Chondrocyte (in vitro differentiated cells): ENCODE measurements at places on chromosomes 4 and X.

GRCh38 chr4:164526933-164527583, 226.9 kb upstream of the SMIM31 start:
- DNase-seq: no peak

DNA sequence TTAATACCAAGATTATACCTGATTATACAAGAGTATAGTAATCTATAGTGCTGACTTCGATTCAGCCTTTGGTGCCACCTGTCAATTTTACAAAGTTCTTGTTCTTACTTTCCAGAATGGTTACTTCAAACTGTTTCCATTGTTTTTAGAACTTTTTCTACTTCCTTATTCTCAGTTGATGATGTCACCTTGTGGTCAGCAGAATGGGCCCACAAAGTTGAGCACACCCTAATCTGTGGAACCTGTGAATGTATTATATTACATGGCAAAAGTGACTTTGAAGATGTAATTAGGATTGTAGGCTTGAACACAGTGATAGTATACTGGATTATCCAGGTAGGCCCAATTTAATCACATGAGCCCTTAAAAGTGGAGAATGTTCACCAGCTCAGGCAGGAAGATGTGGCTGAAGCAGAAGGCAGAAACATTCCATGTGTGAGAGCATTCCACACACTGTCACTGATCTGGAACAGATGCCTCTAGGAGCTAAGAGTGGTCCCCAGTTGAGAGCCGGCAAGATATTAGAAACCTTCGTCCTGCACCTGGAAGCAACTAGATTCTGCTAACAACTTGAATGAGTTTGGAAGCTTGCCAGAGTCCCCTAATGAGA, 6.3 kb upstream of the SGMS2 start:
- no peak for DNase-seq

- DNase-seq: no peak
These were observed 459.7 kb downstream of the MID1IP1 start for GRCh38 chrX:39260965-39261364.

DNA sequence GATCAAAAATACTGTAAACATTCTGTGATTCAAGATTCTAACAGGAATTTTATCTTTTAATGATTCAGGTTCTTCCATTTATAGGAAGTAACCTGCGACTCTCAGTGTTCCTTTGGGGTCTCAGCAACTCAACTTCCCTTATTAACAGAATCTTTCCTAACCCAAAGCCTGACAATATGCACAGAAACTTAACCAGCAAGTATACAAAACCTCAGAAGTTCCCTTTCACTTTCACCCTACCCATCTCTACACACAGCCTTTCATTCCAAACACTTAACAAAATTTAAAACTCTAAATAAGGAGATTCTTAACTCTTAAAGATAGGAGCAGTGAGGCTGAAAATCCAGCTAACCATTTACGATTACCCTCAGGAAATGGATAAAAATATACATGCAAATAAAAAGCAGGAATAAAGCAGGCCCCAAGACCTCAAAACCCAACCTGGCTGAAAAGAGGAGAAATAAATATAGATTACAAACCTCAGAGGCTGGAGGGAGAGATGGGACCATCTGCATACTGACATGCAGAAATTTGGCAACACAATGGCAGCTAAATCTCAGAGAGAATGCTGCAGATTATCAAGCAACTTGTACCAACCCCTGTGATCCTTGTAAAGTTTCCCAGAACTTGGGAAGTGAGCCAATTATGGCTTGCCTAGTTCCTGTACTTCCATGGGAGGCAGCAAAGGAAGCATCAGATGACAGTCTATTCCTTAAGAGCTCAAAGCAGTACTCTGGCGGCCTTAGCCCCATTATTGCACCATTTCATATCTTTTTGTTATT, 101.0 kb downstream of the ATP11C start:
- no peak for DNase-seq

DNA sequence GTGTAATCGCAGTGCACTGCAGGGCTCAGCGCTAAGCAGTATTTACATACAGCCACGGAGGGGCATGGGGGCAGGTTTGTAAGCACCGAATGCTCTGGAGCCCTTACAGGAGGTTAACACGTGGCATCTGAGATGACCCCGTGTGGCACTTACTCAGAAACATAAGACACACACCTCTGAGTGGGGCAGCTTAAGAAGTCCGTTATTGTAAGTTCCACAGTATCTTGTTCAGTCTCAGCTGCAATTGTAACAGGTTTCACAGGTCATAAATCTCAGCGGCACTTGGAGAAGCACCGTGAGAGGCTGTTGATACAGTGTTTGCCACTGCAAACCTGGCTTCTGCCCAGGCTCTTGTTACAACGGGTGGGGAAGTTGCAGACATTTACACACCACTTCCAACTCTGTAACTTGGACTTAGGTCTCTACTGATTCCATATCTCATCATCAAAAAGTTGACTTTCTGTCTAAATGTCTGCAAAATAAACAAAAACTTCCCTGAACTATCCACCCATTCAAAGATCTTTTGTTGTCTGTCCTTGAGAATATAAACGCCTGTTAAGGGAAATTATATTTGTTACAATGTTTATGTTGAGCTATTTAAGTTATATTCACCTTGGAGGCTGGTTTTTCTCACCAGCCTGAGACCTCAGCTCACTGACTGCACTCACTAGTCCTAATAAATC, 10.3 kb downstream of the CPLX1 start:
- peak; percentile 35 for DNase-seq

DNA sequence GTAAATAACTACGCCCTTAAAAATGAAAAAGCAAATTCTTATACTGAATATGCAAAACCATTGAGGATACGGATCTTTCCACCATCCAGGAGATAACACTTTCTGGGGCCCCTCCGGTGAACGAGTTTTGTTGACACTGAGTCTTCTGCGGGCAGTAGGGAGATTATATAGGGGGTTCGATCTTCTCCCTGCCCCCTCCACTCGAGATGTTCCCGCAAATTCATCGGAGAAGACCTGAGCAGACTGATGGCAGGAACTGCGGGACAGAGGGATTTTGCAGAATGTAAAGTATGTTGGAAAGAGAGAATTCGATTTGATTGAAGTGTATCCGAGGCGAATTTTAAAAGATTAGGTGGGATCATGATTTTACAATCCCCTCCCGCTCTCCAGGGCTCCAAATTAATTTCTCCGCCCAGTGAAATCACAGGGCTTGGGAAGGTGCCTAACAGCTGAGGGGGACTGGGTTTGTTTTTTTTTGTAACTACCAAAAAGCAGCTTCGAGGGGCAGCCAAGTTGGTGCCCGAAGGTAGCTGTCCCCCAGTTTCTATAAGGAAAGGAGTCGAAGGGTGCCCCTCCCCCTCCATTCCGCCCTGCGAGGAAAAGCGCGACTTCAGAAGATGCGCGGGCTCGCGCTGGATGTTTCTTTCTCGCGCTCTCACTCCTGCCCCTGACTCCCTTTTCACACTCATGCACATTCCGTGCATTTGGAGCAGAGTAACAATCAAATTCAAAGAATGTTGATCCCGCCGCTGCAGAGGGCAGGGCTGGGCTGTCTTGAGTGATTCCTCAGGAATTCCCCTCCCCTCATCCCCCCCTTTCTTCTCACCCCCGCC, 1.2 kb downstream of the TMEM255A start:
- no peak for DNase-seq

GRCh38 chr4:54719378-54719777, 61.6 kb downstream of the KIT start:
- DNase-seq: no peak

- DNase-seq: no peak
These were observed 24.4 kb downstream of the LRRC66 start for GRCh38 chr4:51995647-51996220.

GRCh38 chrX:67720344-67720743, 176.5 kb downstream of the AR start:
- DNase-seq: no peak

DNA sequence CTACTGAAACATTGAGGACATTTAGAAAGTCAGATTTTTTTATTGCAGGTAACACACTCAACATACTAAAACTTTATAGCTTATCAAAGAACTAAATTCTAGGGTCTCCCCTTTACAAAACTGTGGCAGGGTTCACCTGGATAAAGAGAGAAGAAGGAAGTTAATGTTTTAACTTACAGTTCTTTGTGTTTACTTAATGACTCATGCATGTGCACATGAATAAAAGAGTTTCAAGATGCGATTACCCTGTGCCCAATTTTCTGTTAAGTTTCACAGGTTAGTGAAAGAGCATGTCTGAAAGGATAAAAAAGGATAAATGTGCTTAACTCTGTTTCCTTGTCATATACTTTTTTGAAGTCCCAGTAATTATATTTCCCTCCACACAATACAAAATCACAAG, 16.8 kb downstream of the DCAF8L1 start:
- no peak for DNase-seq

GRCh38 chr4:158818560-158819140, 49.8 kb downstream of the FNIP2 start:
- no peak for DNase-seq

DNA sequence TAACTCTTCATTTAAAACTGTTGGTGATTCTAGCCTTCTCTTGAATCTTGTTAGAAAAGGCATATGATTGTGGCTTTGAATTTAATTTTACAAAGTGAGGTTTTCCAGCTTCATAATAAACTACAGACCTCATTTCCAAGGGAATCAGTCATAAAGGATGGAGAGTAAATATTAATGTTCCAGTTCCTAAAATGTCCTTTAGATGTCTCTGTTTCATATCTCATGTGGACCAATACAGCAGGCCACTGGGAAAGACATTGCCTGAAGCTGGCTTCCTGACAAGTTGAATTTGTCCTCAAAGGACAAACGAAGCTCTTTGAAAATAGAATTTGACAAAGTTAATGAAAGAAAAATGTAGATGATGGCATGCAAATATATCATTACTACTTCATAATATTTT, 125.4 kb downstream of the ZNF330 start:
- no peak for DNase-seq

DNA sequence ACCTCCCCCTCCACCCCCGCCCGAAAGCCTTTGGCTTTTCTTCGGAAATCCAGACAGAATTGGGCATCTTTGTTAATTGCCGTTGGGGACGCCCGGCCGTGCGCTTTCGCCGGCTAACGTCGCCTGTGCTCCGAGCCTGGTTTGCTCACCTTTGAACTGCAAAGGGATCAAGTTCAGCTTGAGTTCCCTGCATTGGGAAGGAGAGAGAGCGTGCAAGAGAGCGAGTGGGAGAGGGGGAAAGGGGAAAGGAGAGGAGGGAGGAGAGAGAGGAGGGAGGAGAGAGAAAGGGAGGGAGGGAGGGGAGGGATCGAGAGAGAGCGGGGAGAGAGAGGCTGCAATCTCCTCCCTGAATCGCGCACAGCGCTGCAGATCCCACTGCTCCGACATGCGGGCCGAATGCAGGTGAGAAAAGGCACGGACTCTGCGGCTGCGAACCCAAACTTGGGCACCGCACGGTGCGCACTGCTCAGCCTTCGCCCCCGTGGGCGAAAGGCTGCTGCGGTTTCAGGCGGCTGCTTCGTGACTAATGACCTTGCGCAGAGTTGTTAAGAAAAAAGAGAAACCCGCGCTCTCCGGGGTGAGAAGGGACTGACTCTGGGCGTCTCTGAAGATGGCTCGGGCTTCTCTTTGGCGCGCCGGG, at the start of gene PCDH7:
Gene PCDH7 (plus strand): TSS at position 349 of the 640 bp plus-strand sequence. CDS start 1,054 bp downstream, outside the sequence.
- no peak for DNase-seq

DNA sequence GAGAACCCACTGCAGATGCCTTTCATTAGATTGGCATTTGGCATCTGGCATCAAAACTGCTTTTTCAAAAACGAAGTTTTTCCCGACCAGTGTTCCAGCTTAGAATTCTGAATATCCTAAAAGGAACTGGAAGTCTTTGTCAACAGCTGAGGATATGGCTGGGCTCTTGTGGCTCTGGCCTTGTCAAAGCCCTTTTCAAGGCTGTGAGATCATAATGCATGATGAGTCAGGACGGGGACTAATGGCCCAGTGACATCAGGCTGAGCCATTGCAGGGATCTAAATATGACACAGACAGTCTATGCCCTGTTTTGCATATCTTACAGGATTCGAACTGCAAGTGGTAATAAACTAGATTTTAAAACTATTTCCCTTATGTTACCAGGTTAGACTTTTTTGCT, 306.4 kb downstream of the PTTG2 start:
- no peak for DNase-seq

DNA sequence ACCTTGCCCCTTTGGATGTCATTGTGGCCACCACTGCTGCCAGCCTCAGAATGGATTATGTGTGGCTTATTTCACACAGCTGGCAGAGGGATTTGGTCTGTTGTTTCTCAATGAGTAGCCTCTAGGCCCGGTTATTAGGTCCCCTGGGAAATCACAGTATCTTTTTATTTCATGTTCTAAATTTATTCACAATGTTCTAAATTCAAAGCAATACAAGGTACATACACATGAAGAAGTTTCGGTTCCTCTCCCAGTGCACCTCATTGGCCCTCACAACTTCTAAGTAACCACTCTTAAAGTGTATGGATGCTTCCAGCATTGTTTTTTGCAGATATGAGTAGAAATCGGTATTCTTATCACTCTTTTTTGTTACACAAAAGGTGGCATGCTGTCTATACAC, 262.7 kb downstream of the RCHY1 start:
- DNase-seq: no peak

GRCh38 chr4:118351851-118352827, 664 bp downstream of the PRSS12 start:
- DNase-seq: peak; percentile 91

- DNase-seq: no peak
These were observed 2.0 kb downstream of the ARX start for GRCh38 chrX:25013632-25014365.

DNA sequence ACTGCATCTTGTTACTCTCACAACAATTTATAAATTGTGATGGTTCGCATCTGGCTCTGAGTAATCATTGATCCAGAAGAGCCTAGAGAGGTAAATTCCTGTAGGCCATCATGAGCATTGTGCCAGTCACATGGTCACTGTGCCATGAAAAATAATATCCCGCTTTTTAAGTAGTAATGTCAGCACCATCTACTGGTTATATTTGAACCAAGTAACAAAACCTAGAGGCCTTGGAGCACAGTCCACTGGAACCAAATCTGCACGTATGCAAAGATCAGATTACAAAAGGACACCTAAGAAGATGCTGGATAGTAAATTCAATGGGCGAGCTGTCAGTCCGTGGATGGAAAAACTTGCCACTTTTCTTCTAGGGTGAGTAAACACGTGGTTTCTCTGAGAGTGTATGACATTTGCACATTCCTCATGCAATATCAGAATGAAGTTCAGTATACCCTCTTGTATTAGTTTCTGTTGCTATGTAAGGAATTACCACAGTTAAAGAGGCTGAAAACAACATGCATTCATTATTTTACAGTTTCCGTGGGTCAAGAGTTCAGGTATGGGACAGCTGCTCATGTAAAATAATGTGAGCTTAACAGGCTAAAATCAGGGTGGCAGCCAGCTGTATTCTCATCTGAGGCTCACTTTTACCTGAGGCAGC, 26.8 kb downstream of the FAM114A1 start:
- DNase-seq: no peak

- no peak for DNase-seq
These were observed 174.4 kb upstream of the ATP6AP2 start for GRCh38 chrX:40406330-40406859.

- DNase-seq: no peak
These were observed 81.5 kb downstream of the ZNF674 start for GRCh38 chrX:46463682-46464081.

- no peak for DNase-seq
These were observed 205.7 kb downstream of the AR start for GRCh38 chrX:67749536-67749935.
